ENCODE measurements at places on chromosomes 2 and 18.

DNA sequence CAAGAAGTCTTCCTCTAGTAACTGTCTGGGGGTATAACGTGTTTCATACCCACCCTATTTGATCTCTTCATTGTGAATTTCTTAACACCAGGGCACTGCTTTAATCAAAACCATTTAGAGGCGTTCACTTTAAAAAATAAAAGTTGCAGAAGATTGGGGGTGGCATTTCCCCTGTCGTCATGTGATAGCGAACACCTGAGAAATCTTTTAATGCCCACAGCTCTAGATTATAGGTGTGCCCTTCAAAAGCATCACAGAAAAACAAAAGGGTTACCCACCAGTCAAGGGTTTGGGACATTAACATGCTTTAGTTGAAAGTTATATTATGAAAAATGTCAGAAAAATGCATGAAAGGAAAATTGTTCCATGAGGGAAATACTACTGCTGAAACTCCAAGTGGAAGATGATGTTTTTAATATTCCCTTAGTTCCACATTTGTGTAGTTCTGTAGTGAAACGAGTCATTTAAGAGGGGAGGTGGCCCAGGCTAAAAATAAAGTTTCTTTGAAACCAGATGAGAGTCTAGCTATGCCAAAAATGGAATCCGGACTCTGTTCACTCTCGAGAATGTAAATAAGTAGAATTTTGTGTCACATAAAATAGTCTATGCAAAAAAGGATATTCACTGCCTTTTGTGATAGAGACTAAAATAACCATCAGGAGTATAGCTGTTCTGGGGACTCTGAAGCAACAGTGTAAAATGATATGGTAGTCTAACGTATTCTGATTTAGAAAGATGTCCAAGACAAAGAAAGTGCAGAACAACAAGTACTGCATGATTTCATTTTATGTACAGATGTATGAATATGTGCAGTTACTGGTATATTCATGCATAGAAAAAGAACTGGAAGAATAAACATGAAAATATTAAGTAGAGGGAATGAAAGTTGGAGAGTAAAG is 95.3 kb downstream of the TMEM247 start:
- DNase-seq, result no peak

DNA sequence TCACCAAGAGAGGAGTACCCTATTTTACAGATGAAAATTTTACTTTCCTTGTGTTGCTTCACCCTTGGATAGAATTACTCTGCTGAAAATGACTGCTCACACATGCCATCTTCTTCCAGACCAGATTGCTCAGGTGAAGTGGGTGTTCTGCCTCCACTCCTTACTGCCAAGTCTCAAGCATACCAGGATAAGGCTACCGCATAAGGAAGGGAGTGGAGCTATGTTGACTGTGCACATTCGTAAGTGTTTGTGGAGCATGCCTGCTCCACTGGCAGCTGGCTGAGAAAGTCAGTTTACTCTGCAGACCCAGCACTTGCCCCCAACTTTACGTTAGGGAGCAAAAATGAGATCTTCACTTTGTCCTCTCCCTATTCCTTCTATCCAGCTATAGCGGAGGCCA is 405.0 kb upstream of the DDX18 start:
- no peak for DNase-seq

GRCh38 chr2:86134709-86135108 is 28.7 kb downstream of the PTCD3 start:
- no peak for DNase-seq

GRCh38 chr2:168192839-168193616 is 54.4 kb downstream of the STK39 start:
- no peak for DNase-seq

DNA sequence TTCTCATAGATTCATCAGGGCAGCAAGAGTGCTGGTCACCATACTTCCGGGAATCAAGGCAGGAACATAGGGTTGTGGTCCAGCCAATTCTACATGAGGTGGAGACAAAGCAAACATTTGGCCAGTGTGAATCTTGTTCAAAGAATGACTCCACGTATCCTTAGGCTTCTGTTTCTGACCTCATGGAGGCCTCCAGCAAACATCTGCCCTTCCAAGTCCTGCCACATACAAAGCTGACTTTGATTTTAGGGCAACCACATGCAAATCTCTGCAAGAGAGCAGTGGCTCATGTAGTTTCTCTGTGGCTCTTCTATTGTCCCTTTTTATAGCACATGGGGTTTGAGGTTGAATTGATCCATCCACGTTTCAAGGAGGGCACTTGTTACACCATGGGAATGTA is 132.1 kb upstream of the MMADHC start:
- no peak for DNase-seq

DNA sequence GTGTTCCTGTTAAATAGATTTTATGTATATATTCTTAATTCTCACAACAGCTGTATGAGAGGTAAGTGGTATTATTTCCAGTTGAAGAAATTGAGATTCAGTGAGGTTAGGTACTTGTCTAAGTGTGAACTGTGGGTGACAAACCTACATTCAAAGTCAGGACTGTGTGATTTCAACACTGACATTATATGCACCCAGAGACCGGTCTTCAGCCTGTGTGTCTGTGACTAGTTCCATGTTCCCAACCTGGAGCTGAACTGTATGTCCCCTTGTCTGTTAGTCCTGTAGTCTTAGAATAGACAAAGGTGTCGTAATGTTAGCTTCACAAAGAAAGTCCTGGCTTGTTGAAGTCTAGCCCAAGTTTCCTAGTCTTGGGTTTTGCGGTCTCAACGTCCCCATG is 17.4 kb downstream of the PLEKHB2 start:
- DNase-seq, result no peak

GRCh38 chr2:222058819-222059445 is 239.9 kb downstream of the PAX3 start:
- no peak for DNase-seq

DNA sequence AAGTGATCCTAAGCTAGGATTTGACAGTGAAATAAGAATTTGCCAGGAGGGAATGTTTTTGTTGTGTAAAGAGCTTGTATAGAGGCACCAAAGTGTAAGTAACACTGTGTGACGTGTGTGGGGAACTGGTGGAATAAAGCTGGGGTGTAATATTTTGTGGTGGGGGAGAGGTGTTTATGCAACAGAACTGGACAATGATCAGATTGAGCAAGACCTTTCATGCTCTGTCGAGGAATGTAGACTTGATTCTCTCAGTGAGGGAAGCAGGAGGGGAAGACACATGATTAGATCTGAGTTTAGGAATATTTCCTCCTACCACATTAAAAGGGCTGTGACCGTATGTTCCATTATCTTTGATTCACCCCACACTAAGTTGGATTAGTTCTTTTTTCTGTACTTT is 43.6 kb downstream of the EFEMP1 start:
- DNase-seq, result no peak

DNA sequence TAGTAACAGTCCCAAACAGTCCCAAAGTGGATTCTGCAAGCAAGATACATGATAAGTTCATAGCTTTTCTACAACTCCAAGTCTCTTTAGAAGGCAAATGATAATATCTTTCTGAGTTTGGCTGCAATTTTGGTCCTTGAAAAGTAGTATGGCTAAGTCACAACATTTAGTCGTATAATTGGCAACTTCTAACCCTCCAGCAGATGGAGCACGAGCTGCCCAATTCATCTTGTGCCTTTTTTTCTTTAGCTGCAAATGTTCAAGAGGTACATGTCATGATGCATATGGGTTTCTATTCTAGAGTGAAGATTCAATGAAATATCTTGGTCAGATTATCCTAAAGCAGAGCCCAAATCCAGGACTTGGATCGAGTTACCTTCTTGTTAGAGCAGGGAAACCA is 127.0 kb upstream of the KLHL14 start:
- DNase-seq, result no peak

DNA sequence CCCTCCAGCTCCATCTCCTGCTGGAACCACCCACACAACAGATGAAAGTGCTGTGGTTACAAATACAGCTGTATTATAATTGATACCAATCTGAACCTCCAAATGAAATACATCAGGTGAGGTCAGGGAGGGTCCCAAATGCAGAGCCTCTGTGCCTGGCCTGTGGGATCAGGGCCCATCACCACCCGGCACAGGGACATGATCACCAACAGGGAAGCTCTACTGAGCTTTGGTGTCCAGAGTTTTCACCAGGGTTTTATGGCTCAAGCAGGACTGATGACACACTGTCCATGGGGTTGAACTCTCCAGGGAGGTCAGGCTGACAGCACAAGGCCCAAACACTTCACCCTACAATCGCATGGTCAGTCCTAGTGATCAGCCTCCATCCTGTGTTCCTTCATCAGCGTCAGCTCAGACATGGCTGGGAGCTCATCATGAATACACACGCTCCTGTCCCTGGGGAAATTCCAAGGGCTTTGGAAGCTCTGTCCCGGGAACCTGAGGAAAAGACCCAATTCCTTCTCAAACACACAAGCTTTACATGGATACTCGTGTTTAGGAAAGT is 3.9 kb upstream of the PXDN start:
- DNase-seq, result no peak
